ENCODE measurements at places on chromosomes 1 and 21.

DNA sequence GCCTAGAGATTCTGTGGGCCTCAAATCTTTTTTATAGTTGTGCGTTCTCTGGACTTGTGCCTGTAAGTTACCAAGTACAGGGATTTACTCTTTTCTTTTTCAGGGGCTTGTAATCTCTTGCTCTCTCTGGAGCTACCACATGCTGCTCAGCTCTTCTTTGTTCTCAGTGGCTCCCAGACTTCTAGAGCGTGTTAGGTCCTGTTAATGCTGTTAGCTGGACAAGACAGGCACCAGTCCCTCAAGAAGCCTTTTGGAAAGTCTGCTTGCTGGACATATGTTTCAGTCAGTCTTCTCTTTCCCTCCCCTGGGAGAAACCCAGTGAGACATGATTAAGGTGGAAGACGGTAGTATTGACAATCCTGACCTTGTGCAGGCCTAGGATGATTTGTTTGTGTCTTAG is 29.4 kb downstream of the KCNK2 start:
- no peak for DNase-seq

DNA sequence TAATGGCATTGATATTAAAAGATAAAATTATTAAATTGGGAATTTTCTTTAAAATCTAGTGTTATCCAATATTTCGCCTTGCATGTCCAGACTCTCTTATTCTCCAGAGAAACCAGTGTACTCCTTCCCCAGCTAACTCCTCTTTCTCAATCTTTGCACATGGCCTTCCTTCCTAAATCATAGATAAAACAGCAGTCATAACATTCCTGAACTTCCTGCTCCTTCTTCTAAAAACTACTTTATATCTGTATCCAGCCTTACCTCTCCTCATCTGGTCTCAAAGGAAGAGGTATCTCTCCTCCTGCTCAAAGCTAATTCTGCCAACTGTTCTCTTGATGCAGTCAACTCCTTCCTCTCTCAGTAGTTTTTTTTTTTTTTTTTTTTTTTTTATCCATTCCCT is 39.5 kb upstream of the NEK7 start:
- DNase-seq = no peak

GRCh38 chr1:154178911-154179811 is 12.7 kb downstream of the TPM3 start:
- no peak for DNase-seq

- no peak for DNase-seq
These were observed 419.3 kb downstream of the KCTD3 start for GRCh38 chr1:215986401-215986800.

GRCh38 chr21:34946916-34947534 is 102.1 kb downstream of the RUNX1 start:
- no peak for DNase-seq

DNA sequence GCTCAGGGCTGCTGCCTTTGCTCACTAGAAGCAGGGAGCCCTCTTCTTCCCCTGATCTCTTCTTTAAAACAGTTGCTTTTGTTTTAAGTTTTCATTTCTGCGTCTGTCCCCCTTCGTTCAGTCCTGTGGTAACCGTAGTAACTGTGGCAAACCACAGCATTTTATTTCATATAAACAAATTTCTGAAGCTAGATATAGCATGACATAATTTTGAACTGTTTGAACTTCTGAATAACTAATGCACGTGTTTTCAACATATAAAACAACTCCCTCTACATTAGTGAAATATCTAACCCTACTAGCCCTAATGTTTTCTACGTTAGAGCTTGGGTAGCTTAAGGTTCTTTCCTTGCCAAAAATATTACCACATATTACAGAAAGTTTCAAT is 104.6 kb downstream of the DISP1 start:
- no peak for DNase-seq

DNA sequence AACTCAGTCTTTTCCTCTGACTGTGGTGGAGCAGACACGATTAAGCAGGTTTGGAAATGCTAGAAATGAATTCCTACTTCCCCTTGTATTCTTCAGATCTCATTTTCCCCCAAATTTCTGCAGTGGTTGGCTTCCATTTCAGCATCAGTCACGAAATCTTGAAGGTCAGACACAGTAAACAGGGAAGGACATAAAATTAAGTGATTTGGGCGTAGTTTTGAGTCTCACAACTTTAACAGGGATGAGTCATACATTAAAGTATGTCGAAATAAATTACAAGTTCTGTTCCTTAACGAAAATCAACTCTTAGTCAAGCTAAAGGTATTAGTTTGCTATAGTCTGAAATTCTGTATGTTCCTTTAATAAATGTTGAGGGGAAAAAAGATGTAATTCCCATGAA is 61.1 kb downstream of the HNRNPR start:
- DNase-seq = no peak

- DNase-seq = no peak
These were observed 96.9 kb downstream of the DHRS3 start for GRCh38 chr1:12521096-12521495.

GRCh38 chr1:214296860-214297745 is 16.1 kb downstream of the SMYD2 start:
- DNase-seq = no peak

GRCh38 chr1:78146205-78146771 is 100.5 kb downstream of the GIPC2 start:
- DNase-seq = no peak

DNA sequence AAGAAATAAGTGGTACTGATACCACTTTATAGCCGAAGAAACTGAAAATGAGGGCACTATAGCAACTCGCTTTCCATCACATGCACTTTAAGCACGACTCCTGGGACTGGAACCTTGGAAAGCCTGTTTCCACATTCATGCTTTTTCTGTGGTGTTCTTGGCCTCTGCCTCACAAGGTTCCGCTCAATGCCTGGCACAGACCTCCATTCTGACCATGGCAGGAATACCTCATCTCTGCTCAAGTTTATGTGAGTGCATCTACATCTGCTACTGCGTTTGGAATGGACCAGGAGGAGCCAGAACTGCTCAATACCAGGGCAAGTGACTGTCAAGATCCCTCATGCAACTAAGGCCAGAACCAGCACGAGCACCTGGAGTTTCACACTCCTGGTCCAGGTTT is 11.6 kb downstream of the NGF start:
- DNase-seq = no peak

- DNase-seq = no peak
These were observed 304.8 kb downstream of the PTPRC start for GRCh38 chr1:198943484-198944187.
